Trophoblast cell (in vitro differentiated cells and primary cell): ENCODE measurements at places on chromosomes 1 and 21.

DNA sequence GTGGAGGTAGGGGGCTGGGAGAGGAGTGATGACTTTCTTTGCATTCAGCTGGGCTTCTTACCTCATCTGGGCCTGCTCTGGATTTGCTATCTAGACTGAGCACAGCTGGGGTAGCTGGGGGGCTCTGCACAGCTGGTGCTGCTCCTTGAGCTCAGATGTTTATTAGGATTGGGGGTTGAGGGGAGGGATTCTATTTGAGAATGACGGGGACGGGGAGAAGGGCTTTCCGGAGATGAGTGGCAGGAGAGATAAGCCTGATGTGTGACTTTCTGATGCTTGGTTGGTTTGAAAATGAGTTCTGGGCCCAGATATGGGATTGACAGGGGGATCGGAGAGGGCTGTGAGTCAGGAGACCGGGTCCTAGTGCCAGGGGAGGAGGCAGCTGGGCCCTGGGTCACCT, 146.1 kb upstream of the CSF3R start:
- no peaks in the 10 kb centered on the region for H3K4me1 ChIP-seq
- no peaks in the 10 kb centered on the region for H3K27me3 ChIP-seq
- H3K4me3 ChIP-seq = no peak overlapping the region
- H3K27ac ChIP-seq = no peak overlapping the region

DNA sequence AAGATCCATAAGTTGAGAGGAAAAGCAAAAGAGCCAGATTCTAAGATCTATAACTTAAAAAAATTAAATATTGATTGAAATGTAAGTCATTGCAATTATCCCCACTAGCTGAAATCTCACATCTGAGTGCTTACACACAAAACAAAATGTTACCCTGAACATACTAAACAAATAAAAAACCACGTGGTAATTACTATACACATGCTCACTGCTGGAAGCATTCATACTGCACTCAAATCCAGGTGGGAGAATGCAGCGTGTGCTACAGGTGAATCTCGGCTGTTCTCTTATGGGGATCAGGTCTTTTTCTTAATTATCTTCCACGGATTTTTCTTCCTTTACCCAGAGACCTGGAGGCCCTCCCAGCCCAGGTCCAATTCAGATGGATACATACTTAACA, 74.3 kb downstream of the SDC3 start:
- DNase-seq = no peak
- no peaks in the 10 kb centered on the region for H3K4me1 ChIP-seq
- H3K36me3 ChIP-seq = no peaks in the 10 kb centered on the region
- H3K4me3 ChIP-seq = no peak overlapping the region
- H3K27me3 ChIP-seq = no peaks in the 10 kb centered on the region

DNA sequence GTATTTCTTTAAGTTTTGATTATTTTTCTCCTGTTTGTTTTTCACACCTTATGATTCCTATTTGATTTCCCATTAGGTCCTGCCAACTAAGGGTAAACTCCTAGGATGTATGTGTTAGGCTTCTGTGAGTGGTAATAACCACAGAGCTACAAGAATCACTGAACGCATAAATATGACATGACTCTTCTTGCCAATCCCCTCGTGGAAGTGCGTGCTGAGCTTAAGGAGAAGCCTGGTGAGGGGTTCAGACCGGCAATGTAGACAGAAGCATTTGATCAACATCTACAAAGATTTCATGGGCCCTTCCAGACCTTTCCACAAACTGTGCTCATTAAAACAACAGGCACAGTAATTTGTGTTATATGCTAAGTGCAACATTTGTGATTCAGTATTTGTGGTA, 273.8 kb upstream of the SNX7 start:
- no peak for DNase-seq
- no peak overlapping the region for H3K4me3 ChIP-seq
- H3K4me1 ChIP-seq = no peaks in the 10 kb centered on the region
- no peaks in the 10 kb centered on the region for H3K36me3 ChIP-seq

GRCh38 chr1:70355920-70356319, 1.4 kb upstream of the ANKRD13C start:
- no peaks in the 10 kb centered on the region for H3K27me3 ChIP-seq
- H3K4me1 ChIP-seq = no peaks in the 10 kb centered on the region
- peaks cover under 1% of the 10 kb centered on the region for H3K36me3 ChIP-seq
- DNase-seq = no peak

DNA sequence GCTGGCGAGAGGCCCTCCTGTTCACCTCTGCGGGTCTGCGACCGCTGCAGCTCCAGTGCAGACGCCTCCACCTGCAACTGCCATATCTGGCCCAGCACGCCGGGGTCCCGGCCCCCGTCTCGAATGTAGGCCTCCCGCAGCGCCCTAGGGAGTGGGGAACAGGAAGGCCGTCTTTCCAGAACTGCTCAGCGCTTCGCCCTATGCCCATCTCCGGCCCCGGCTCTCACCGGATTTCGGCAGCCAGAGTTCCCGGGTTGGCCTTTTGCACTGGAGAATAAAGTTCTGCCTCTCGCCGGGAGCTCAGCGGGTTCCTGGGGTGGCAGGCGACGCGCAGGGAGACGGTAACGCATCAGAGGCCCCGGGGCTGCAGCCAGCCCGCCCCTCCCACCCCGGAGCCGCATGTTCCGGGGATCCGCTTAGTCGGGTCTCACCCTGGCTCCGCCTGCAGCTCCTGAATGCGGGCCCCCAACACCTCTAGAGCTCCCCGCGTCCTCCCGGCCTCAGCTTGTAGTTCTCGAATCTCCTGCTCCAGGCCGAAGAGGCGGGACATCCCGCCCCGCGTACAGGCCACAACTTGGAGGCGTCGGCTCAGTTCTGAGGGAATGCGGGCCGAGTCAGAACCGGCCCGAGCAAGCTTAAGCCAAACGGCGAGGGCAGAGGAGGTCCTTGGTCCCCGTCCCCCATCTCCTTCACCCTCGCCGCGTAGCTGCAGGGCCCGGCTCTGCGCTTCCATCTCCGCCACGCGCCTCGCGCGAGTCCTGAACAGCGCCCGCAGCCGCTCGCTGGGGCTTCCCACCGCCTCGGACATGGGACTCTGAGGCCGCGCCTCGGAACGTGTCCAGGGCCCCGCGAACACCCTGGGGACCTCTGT, 1.1 kb downstream of the CCDC17 start:
- no peak overlapping the region for H3K4me3 ChIP-seq
- H3K4me1 ChIP-seq = no peaks in the 10 kb centered on the region
- peaks cover 52% of the 10 kb centered on the region for H3K36me3 ChIP-seq
- H3K27me3 ChIP-seq = no peaks in the 10 kb centered on the region
- DNase-seq = no peak
